ENCODE measurements at places on chromosomes 3 and 15.

GRCh38 chr3:119316313-119316670, 22.1 kb downstream of the ARHGAP31 start:
- DNase-seq, result no peak

- DNase-seq, result no peak
Observed at GRCh38 chr3:2446146-2446545, 347.5 kb downstream of the CNTN4 start.

DNA sequence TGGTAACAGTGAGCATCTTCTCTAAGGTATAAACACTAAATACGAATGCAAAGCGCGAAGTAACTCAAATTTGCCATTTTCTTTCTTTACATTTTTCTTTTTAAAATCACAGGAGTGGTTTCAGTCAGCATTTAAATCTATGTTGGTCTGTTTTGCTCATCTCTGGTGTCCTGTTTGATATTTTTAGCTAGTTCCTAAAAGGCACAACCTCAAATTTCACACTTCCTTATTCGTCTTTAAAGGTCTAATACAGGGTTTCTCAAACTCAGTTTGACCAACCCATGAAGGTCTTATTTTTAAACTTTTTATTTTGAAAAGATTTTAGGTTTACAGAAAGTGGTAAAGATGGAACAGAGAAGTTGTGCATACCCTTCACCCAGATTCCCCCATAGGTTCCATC, 201.1 kb downstream of the MAGI1 start:
- no peak for DNase-seq

- DNase-seq, result peak; percentile 26
Observed at GRCh38 chr15:55742498-55742926, 440 bp downstream of the PRTG start.

- DNase-seq, result no peak
Observed at GRCh38 chr15:89074402-89075012, 13.7 kb upstream of the ABHD2 start.

- no peak for DNase-seq
Observed at GRCh38 chr3:42804831-42805132, 492 bp upstream of the HIGD1A start.

- DNase-seq, result no peak
Observed at GRCh38 chr3:19263606-19264005, 115.3 kb downstream of the KCNH8 start.

- no peak for DNase-seq
Observed at GRCh38 chr3:71956716-71957115, 171.8 kb upstream of the PROK2 start.

- DNase-seq, result no peak
Observed at GRCh38 chr3:171972871-171973348, 66.5 kb upstream of the FNDC3B start.

GRCh38 chr3:20741381-20741780, 555.4 kb upstream of the SGO1 start:
- DNase-seq, result no peak

- DNase-seq, result no peak
Observed at GRCh38 chr3:77040216-77040615, 317 bp downstream of the ROBO2 start.

GRCh38 chr3:30069056-30069455, 537.3 kb upstream of the TGFBR2 start:
- no peak for DNase-seq

- DNase-seq, result no peak
Observed at GRCh38 chr3:72213296-72214065, 428.5 kb upstream of the PROK2 start.

- no peak for DNase-seq
Observed at GRCh38 chr3:21979706-21980105, 228.7 kb upstream of the ZNF385D start.

DNA sequence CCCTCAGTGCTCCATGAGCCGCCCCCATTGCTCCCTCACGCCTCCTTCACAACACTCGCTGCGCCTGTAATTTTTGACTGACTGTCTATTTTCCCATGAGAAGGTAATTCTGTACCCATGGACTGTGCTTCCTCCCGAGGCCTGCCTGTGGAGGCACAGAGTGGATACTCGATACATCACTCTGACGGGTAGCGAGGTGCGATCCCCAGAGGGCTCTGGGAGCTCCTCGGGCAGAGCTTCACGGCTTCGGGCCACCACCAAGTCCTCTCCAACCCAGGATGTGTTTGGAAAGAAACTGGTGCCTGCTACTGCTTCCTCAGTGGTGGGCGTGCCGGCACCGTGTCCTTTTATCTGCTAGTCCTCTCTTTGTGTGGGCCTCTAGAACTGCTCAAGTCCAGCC, 108.6 kb upstream of the DLG1 start:
- no peak for DNase-seq

- DNase-seq, result no peak
Observed at GRCh38 chr15:96107916-96108315, 222.6 kb upstream of the NR2F2 start.

GRCh38 chr15:82122746-82123400, 77.1 kb upstream of the MEX3B start:
- DNase-seq, result no peak

- no peak for DNase-seq
Observed at GRCh38 chr15:47614360-47615011, 102.8 kb upstream of the SEMA6D start.

All from HL-60 (cell line).